Femur (tissue), 1 donor: ENCODE measurements at places on chromosomes 16 and 17.

GRCh38 chr17:73591296-73592078 lies 52.8 kb downstream of the SDK2 start:
- DNase-seq: no peak

DNA sequence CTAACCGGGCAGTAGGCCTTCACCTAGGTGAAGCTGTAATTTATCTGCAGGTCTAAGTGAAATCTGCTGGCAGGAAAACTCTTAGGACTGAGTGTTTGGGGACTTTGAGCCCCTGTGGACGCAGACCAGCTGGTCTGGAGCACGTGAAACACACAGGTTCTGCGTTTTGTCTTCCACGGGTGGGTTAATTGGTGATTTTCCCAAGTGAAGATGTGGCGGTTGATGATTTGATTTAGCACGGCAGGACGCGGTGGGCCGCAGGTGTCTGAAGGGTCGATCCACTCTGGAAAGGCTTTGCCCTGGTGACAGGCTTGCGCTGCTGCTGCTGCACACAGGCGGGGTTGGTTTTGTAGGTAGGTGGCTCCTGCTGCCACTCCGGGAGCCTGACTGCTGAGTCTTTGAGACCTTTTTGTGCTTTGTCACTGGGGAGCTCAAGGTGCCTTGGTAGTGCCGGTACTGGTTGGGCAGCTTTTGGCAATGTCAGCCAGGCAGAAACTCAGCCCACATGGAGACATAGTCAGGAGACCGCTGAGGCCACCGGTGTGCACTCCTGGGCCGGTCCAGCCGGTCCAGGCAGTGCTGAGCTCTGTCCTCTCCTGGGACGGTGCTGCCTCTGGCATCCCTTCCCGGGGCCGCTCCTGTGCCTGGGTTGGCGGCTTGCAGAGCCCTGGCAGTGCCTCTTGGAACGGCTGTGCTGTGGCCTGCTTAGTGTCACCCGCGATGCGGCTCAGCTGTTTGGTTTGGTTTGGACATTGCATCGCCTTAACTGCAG lies 2.3 kb downstream of the BAIAP2 start:
- peak; percentile 63 for DNase-seq

GRCh38 chr17:63475491-63476412 lies 1.1 kb upstream of the ACE start:
- DNase-seq: no peak

DNA sequence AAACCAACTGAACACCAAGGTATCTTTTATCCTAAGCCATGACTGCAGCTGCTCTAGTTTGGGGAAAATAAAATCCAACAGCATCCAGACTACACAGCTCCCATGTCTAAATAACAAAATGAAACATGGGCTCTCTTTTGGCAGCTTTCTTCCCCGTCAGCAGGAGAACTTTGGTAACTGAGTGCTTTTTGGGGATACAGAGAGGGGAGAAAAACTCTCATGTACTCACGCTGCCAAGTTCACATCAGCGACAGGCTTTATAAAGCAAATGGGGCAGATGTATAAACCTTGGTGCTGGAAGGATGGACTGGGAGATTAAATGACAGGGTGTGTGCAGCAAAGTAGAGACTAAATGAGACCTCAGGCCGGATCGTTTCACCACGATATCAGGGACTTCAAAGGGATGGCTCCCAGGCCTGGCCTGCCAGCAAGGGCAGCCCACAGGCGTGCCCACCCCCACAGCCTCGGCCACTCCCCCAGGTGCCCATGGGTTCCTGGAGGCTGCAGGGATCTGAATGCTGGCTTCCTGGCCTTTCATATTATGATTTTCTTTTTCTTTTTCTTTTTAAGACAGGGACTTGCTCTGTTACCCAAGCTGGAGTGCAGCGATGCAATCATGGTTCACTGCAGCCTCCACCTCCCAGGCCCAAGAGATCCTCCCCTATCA lies 174.6 kb downstream of the ZNF423 start:
- no peak for DNase-seq

DNA sequence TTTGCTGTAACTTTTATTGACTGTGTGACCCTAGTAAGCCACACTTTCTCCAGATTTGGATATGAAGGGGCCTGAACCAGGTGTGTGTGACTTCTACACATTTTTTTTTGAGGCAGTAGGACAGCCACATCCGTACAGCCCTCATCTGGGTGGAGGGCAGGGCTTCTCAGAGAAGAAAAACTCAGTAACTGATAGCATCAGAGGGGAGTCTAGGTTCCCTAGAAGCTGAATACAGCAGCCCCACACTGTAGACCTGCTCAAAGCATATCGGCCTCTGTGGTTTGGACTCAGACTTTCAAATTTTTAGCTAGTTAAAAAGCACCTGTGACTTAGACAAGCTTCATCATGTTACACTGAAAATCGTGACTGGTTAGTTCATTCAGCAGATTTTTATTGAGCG lies 10.8 kb downstream of the PRSS54 start:
- no peak for DNase-seq

DNA sequence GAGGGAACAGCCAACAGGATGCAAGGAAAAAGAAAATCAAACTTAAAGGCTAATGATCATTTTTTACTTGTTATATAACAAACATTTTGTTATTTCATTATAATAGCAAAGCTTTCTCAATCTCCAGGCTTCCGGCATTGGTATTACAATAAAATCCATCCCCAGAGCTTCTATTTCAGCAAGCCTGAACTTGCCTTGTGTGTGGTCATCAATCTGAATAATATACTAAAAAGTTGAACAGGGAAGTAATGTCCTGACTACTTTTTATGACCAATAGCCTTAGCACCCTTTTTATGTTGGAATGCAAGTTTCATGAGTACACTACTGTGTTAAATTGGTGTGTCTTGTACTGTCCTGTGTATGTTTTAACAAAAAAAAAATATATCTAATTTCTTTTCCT lies 27.1 kb upstream of the VWA3A start:
- no peak for DNase-seq

GRCh38 chr17:49578414-49578813 lies 2.7 kb downstream of the NXPH3 start:
- DNase-seq: no peak

DNA sequence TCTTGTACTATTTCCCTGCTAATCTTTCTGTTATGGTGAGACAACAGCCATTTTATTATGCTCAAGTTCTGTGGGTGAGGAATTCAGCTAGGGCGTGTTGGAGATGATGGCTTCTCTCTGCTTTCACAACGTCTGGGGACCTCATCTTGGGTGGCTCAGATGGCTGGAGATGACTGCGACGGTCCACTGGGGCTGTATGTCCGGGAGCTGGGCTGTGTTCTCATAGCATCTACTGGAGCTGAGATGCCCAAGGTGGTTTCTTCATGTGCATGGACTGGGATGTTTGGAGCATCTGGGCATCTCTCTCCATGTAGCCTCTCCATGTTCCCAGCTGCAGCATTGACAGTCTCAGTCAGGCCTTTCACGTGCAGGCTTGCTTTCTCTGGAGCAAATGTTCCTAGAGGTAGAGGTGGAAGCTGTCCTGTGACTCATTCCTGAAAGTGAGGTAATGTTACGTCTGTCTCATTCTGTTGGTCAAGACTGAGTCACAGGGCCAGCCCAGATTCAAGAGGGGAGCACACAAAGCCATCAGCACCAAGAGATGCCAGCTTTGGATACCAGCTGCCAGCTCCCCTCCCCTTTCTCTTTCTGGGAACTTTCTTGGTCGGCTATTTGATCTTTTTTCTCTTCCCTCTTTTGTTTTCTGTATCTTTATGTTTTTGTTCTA lies 96.2 kb downstream of the RAP1GAP2 start:
- no peak for DNase-seq

DNA sequence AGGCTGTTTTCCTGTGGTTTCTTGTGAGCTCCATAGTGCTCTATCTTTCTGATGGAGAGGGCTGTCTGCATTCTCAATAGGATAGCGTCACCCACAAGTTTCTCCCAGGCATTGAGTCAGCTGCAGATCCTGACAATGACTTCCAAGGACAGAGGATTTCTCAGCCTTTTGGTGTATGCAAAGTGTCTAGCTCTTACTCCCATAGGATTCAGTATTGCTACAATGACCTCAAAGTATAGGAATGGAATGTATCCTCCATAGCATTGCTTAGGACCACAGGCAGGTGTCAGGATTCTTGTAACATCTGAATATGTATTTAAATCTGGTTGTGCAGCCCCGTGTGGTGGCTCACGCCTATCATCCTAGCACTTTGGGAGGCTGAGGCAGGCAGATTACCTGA lies 32.3 kb downstream of the SMIM36 start:
- no peak for DNase-seq

- no peak for DNase-seq
These were observed 140.7 kb downstream of the XYLT1 start for GRCh38 chr16:17330044-17330443.

DNA sequence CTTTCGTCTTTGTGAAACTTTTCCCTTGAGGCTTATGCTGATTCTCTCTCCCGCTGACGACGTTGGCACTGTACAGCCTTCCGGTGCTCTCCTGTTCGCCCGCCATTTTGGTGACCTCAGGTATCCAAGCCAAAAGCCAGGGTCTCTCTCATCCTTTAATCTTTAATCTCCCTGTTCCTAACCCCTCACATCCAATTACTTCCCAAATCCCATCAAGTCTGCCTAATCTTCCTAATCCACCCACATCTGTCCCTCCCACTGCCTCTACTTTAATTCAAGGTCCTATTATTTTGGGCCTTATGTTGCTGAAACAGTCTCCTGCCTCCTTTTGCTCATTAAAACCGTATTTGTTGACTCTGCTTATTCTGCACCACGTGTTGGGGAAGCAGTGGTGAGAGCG lies 7.3 kb downstream of the WRAP53 start:
- DNase-seq: no peak

GRCh38 chr17:79680318-79680695 lies 50.4 kb upstream of the ENPP7 start:
- no peak for DNase-seq

- no peak for DNase-seq
These were observed 340.3 kb upstream of the CDH5 start for GRCh38 chr16:66026211-66026610.

DNA sequence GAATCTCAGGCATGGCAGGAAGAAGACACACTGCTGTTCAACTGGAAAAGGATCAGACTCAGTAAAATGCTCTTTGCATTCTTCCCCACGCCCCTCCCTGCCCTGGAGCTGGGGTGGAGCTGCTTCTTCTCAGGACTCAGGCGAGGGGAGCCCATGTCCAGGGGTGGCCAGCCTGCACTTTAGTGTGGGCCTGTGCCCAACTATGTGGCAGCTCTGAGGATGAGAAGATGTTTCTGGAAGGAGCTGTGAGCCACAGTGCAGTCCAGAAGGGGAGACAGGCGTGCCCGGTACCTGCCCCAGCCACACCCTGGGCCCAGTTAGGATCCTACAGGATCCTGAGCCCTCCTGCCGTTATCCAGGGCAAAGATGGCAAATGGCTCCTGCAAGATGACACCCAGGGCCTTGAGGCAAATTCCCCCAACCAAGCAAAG lies 120.3 kb downstream of the ANKRD11 start:
- no peak for DNase-seq

GRCh38 chr16:14364386-14365199 lies 265.5 kb downstream of the PARN start:
- DNase-seq: no peak

- DNase-seq: peak; percentile 36
These were observed 1.3 kb upstream of the RDM1 start for GRCh38 chr17:35931794-35932425.

GRCh38 chr16:22625967-22626366 lies 115.3 kb downstream of the NPIPB5 start:
- DNase-seq: no peak
